ENCODE measurements at places on chromosomes 3 and 15.

DNA sequence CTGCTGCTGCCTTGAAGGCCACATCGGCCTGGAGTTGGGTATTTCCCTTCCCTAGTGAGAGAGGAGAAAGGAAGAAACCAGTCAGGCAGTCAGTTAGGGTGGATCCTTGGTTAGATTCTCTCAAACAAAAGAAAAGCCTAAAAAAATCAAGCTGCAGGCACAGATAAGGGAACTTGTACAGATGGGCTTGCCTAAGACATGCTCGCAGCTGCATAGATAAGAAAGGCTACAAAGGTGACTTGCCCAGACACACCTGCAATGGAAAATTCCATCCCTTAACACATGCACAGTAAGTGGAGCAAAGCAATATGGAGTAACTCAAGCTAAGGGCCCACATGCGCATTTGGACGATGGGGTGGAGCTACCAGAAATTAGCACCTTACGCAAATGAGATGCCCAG, 199.7 kb upstream of the ARPP21 start:
- no peak for DNase-seq

DNA sequence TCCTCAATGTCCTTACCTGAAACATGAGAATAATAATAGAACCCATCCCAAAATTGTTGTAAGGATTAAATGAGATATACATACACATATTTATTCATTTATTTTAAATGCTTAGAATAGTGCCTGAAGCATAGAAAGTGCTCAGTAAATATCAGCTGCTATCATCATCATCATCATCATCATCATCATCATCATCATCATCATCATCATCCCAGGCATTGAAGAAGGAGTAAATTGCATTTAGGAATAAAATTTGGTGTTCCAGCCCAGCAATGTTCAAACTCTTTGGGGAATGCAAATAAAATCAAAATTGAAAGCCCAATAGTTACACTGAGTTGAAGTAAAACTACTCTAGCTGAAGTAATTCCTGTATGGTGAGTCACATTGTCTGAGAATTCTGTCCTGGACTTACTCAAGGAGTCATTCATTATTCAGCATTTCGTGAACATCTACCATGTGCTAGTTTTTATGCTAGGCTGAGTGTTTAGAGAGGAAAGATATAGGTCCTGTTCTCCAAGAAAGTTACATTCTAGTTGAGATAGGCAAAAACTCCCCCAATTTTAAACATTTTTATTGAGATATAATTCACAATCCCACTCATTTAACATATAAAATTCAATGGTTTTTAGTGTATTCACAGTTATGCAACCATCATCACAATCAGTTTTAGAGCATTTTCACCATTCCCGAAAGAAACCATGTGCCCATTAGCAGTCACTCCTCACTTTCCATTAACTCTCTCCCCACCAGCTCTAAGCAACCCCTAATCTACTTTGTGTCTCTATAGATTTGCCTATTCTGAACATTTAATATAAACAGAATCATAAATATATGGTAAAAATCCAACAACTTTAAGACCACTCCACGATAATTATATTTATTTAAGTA, 107.2 kb downstream of the FRMD5 start:
- DNase-seq: peak; percentile 2

GRCh38 chr3:195208631-195209030, 62.3 kb downstream of the XXYLT1 start:
- DNase-seq: no peak

GRCh38 chr3:12796171-12797123, at the start of gene CAND2:
Gene CAND2, plus strand, starts transcription at chr3:12796680. Its CDS starts 41 bp downstream, at chr3:12796721.
- DNase-seq: peak; percentile 21

GRCh38 chr3:79018671-79019136, 749.1 kb downstream of the ROBO1 start:
- peak; percentile 5 for DNase-seq

GRCh38 chr3:189123595-189124387, 48.0 kb upstream of the TPRG1 start:
- DNase-seq: no peak

DNA sequence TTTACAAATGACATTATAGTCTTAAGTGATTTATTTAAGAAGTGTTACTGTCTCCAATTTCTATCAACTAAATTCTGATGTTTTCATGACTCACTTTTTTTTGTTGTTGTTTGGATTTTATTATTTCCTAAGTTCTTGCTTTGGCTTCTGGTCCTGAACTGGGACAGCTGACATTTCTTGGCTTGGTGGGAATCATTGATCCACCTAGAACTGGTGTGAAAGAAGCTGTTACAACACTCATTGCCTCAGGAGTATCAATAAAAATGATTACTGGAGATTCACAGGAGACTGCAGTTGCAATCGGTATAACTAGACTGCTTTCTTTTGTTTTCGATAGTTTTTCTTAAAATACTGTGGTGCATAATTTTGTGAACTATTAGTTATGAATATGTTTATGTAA, 47.5 kb downstream of the ASTE1 start:
- DNase-seq: no peak

- DNase-seq: no peak
Measured at GRCh38 chr3:181567311-181568075, 144.2 kb upstream of the SOX2 start.

DNA sequence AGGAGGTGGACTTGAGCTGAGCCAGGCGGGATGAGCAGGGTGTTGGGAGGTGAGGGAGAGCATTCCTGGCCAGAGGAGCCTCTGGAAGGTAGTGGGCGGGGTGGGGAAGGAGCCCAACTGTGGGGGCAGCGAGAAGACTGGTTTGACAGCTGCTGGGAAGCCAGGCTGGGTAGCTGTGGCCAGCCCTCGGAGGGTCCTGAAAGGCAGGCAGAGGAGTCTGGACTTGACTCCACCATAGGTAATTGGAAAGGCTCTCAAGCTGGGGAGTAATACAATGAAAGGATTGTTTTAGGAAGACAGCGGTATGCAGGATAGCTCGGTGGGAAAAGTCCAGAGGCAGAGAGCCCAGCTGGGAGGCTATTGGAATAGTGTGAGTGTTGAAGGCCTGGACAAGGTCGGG, 17.2 kb downstream of the EPHB3 start:
- no peak for DNase-seq

GRCh38 chr15:90924375-90924774, 8.0 kb downstream of the HDDC3 start:
- DNase-seq: no peak

- no peak for DNase-seq
Measured at GRCh38 chr15:83919978-83920510, 266.1 kb downstream of the ADAMTSL3 start.

DNA sequence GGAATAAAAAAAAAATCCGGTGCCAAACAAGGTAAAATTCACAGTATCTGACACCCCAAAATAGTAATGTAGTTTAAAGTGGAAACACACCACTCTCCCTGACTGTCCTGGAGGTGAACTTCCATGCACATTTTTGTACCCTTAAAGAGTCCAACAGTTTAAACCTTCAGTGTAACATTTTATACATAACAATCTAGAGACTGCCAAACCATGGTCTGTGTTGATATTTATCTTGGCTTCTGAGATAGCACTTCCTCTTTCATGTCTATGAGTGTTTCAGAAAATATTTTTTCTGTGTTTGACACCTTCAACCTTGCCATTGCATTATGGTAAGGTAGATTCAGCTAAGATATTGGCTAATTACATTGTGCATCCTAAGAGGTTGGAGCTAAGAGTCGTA, 13.9 kb downstream of the TMEM45A start:
- no peak for DNase-seq

All from suppressor macrophage treated with lipopolysaccharide for 1 hour (primary cell).